ENCODE measurements at places on chromosomes 6 and 20.

DNA sequence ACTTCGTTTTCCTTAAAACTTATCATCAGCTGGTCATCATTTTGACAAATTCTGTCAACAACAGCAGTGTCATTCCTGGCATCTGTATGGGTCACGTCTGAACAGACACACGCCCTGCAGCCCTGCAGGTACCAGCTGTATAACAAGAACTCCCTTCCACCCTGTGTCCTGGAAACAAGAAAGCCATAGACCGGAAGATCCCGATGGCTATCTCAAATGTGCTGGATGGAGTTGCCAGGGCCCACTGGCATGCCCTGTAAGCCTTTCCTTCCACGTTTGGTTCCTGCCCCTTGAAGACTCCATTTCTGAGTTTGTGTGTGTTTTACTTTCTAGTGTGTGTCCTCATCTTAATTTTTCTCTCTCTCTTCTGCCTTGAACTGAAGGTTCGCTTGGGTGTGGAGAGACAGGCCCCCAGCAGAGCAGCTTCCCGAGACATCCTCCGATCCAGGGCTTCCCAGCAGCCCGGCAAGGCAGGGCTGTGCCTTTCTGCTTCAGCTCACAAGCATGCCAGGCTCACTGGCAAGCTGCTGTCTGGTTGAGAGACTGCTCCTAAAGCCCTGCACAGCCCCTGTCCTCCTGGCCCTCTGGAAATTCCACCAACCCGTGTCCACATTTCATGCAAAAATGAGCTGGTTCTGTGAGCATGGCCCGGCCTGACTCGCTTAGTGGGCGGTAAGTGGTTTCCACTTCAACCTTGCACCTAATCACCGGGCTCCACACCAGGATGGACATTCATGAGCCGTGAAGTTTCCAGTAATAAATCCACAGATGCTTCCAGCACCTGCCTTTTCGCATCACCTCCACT, 8.7 kb downstream of the GFRA4 start:
- DNase-seq: no peak

DNA sequence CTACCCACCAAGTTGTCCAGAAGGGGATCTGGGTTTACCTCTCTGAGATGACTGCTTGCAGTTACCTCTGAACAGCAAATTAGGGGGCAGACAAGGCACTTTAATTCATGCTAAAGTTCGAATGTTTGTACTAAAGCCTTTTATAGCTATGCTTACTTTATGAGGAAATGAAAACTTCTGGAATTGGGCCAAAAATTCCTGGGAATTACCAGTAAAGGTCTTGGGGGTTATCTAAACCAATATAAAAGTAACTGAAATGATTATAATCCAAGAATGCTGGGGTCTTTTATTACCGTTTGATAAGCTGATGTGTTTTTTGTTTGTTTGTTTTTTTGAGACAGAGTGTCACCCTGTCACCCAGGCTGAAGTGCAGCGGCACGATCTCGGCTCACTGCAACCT, 7.9 kb upstream of the LZTS3 start:
- DNase-seq: no peak

DNA sequence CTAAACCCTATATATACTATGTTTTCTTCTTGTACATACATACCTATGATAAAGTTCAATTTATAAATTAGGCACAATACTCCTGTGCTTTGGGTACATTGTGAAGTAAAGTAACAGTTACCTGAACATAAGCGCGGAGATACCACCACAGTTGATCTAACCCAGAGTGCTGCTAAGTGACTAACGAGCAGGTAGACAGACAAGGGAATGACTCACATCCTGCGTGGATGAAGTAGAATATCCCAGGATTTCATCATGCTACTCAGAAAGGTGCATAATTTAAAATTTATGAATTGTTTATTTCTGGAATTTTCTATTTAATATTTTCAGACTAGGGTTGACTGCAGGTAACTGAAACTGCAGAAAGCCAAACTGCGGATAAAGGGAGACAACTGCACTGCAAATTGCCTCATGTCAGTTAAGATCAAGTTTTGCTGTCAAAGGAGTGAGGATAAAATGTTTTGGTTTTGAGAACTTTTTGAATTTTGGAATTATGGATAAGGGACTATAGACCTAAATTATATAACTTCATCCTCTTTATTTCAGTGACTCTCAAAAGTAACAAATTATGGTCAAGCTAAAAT, 14.4 kb downstream of the MKKS start:
- no peak for DNase-seq

GRCh38 chr6:151352410-151353396, 38.7 kb downstream of the ZBTB2 start:
- DNase-seq: no peak

- DNase-seq: no peak
These were observed 17.4 kb upstream of the CD83 start for GRCh38 chr6:14100138-14100537.

DNA sequence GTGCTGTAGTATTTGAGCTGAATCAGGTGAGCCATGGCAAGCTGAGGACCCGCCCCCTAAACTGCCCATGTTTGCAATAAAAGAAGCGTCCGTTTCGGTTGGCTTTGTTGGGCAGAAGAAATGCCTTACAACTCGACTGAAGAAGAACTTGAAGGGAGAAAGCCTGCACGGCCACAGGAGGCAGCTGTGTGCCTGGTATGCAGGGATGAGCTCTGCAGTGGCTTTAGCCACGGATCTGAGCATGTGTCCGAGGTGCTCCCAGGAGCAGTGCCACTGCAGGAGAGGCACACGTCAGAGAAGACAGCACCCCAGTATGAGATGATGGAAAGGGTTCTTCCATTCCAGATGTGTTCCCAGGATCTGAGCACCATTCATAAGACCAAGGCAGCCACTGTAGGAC, 23.5 kb downstream of the KIZ start:
- DNase-seq: no peak

GRCh38 chr20:62449951-62450691, 22.8 kb upstream of the RBBP8NL start:
- no peak for DNase-seq

- no peak for DNase-seq
These were observed 185.3 kb downstream of the ADAT2 start for GRCh38 chr6:143264986-143265764.

DNA sequence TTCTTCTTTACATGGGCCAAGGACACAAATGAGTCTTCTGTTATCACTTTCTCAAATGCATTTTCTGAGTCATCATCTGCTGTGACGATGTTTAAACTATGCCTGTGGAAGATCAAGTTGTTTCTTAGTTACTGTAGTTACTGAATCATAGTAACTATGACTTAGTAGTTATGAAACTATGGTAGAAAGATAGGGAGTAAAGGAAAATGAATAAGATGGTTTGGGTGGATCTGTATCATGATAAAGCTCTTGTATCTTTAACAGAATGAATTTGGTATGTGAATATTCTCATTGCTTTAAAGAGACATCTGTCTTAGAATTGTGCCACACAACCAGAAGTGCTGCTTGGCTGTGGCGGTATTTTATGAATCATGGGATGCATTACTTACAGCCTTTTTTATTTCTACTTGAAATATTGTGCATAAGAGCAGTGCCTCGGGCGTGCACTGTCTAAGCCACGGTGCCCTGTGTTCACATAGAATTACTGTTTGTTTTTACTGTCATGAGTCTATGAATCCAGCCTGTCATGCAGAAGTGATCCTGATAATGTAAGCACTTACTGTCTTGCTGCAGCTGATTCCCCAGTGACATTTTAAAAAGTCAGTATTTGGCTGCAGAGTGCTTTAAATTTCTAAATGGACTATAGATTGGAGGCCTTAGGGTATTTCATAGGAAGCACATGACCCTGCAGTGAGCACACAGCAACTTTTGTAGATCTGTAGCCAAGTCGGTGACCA, 215.2 kb downstream of the TMEM242 start:
- no peak for DNase-seq

- no peak for DNase-seq
These were observed 54.3 kb upstream of the BACH2 start for GRCh38 chr6:90350689-90351554.

- DNase-seq: no peak
These were observed 49.4 kb downstream of the TMEM242 start for GRCh38 chr6:157273756-157274470.

GRCh38 chr20:61762886-61763739, 302.6 kb downstream of the TAF4 start:
- no peak for DNase-seq

DNA sequence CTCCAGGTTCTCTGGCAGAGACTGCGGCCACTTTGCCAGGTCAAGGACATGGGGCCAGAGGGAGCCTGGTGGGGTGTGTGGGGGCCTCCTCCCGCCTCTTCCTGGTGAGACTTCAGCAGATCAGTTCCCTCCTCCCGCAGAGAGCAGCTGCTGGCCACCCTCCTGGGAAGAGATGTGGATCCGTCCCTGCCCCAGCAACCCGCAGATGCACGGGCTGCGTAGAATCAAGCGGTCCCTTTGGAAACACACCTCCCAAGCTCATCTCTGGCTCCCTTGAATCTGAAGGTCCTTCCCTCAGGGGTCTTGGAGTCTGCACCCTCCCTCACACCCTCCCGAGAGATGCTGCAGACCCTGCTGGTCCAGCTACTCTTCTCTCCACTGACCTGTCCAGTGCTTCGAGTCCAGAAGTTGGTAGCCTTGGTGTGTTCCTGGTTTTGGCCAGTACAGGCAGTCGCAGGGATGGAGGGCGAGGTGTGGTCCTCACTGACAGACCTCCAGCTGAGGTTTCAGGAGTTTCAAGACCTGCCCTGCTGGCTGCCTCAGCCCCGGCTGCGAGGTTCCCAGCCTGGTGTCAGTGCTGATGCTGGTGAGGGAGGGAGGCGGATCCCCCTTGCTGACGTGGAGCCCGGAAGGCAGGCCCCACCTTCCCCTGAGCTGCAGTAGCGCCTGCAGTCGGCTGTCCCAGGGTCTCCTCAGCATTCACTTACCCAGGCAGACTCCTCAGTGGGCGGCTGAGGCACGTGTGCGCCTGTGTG, at the start of gene NPBWR2:
Gene NPBWR2 (minus strand): TSS at position 585 of the 755 bp plus-strand sequence. CDS start 734 bp downstream, outside the sequence.
- DNase-seq: no peak

GRCh38 chr20:23251779-23252178, 98.8 kb upstream of the NXT1 start:
- DNase-seq: no peak

GRCh38 chr6:148625609-148626008, 121.2 kb upstream of the UST start:
- no peak for DNase-seq

DNA sequence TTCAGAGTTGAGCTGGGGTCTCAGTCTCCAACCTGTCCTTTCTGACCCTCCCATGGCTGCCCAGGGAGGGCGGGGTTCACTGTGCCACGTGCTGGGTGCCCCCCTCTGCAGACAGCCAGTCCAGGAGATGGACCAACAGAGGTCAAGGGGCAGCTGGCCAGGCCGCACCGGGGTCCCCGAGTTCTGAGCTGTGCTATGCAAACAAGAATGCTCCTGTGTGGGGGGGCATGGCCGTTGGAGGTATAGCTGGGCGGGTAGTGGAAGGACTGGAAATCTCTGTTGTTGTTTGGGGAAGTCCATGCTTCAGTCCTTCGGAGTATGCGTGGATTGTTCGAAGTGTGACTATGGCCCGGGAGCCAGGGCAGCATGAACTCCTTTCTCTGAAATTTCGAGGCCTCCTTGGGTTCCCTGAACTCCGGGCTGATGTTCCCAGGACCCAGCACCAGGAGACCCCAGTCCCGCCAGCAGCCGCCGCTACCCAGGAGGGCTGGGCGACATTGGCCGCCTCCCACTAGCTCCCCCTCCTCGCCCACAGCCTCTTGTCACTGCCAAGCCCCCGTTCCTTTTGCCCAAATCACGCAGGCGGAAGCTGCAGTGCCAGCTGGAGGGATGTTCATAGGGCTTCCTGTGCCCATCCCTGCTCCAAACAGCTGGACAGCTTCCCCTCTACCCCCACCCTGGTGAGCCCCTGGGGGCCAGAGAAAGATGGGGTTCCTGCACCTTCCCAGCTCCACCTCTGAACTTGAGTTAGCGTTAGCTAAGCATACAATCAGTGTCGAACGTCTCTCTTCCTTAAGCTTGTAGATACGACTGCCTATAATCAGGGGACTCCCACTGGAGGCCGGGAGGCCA, 126.6 kb downstream of the TAF4 start:
- no peak for DNase-seq

DNA sequence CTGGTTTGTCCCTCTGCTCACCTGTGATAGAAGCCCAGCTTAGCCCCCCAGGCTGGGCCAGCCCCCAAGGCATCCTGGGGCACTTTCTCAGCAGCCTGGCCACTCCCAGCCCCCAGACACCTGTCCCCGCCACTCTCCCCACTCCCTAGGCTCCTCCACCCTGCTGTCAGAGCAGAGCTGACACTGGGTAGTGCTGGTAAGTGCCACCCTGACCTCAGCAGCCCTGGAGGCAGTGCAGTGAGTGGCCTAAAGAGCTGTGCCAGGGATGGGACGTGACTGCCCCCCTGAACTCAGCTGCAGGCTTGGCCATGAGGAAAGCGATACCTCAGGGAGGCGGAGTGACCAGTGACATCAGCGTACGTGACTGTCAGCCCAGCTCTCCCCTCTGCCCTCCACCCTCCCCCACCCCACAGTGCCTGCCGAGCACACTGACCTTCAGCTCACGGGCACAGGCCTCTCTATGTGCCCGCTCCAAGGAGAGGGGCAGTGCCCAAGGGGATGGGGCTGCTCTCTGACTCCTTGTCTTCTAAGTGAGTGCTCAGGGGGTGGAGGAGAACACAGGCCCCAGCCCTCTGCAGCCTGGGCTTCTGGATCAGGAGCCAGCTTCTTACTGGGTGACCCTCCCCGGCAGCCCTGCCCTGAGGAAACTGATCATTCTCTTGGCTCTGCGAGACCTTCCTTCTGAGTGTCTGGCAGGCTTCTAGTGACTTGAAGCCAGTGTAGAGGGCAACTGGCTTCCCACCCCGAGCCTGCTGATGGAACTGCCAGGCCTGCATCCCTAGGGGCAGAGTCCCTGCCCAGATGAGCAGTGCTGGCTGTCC, 172.7 kb downstream of the MRPL14 start:
- no peak for DNase-seq

DNA sequence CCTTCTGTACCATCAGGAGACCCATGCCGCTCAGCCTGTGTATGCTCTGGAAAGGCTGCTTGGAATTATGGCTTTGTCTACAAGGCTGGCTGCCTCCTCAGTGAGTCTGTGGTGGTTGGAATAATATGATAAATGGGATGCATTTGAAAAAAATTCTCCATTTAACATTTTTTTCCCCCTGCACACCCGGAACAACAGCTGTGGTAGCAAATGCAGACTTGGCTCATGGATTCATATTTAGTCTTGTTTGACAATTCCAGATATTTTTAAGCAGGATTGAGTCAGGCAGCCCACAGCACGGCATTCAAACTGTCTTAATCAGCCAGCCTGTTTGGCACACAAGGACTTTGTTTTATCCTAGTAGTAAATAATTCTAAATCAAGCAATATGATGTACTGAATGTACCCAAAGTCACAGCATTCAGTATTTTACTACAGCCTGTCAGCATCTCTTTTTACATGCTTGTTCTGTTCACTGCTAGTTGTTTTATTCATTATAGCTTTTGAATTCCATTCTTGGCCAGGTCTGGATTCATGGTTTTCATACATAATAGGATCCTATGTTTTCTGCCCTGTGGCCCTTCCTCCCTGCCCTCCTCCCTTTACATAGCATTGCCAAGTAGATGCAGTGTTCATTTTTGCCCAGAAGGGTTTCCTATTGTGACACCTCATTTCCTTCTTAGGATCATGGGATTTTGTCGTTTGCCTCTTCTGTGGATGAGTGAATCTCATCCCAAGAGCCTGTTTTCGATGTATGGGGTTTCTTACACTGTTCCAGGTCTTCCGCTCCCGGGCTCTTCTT, 68.1 kb downstream of the LRRC1 start:
- no peak for DNase-seq
